MV-4-11 (cell line): ENCODE measurements at places on chromosomes 3 and 15.

GRCh38 chr15:60519218-60519617 lies 40.3 kb upstream of the ICE2 start:
- DNase-seq = no peak

- no peak for DNase-seq
These were observed 26.7 kb upstream of the DRD3 start for GRCh38 chr3:114205541-114205940.

GRCh38 chr15:68749365-68749764 lies 71.3 kb downstream of the ANP32A start:
- no peak for DNase-seq

DNA sequence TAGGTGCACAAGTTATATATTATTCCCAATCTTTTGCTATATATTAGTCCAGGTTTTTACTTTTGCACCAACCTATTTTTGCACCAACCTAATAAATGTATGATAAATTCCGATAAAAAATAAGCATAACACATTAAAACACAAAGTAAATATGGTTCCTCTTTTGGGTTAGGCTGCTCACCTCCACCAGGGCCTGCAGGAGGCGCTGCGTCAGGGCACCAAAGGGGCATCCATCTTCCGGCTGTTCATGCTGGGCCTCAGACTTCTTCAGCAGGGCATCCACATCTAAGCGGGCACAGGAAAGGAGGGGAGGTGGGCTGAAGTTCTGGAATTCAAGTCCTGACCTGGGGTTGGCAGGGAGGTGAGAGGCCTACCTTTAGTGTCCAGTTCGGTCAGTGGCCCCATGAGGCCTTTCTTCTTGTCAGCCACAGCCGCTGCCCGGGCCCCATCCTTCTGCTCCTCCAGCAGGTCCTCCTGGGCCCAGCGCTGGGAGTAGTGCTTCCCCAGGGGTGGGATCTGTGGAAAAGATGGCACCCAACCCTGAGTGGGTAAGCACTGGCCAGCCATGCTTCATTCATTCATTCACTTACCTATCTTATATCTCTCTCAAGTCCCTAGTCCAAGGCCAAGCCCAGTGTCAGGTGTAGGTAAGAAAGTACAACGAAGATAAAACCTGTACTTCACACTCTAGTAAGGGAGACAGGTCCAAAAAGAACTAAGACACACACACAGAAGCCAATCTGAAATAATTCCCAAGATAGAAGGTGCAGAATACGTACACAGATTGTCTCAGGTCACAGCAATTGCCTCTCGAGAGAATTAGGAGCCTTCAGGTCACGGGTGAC lies 5.2 kb downstream of the TADA3 start:
- peak; percentile 8 for DNase-seq

- DNase-seq = peak; percentile 70
These were observed 551 bp downstream of the DNAJC13 start for GRCh38 chr3:132417695-132418411.

GRCh38 chr3:150798122-150798618 lies 35.2 kb upstream of the SIAH2 start:
- no peak for DNase-seq

- DNase-seq = peak; percentile 85
These were observed 692.7 kb upstream of the GRM7 start for GRCh38 chr3:6168256-6168655.

DNA sequence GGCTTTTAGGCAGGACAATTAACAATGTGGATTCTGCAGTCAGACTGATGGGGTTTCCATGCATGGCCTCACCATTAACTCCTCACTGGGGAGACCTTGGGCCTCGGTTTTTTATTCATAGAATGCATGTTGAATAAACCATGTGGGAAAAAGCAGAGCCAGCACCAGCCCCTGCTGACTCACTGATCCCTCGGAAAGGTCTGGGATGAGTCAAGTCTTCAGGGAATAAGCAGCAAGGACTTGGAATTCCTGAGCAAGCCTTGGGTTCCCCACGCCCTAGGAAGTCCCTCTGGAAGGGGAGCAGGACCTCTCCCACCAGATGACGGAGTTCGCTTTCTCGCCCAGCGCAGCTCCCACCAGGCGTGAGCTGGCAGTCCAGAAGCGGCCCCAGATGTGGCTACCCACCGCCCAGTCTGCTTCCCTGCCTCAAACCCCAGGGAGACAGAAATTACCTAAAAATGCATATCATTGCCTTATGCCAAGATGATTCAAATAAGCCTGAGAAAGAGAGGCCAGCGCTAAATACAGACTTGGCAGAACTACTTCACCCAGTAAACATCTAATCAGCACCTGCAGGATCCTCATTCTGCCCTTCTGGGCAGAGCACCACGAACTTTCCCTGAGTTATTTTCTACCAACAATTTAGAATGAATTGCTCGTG lies 45.4 kb downstream of the BTD start:
- DNase-seq = no peak

DNA sequence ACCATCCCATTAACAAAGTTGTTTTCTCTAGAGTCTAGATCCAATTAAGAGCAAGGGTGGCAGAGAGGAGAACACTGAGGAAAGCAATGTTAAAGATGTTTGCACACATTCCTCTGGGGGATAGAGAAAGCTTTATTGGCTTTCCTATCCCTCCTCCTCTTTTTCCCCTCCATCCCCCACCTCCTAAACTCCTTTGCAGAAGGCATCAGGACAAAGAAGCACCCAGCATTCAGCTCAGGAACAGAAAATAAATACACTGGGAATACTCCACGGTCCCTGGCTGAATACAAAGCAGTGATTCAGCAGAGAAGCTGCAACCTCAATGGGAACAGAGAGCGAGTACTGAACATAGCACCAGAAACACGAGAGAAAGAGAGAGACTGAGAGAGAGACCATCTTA lies 21.9 kb downstream of the LSAMP start:
- DNase-seq = no peak

- DNase-seq = no peak
These were observed 120.8 kb downstream of the ARPP21 start for GRCh38 chr3:35760146-35760545.

DNA sequence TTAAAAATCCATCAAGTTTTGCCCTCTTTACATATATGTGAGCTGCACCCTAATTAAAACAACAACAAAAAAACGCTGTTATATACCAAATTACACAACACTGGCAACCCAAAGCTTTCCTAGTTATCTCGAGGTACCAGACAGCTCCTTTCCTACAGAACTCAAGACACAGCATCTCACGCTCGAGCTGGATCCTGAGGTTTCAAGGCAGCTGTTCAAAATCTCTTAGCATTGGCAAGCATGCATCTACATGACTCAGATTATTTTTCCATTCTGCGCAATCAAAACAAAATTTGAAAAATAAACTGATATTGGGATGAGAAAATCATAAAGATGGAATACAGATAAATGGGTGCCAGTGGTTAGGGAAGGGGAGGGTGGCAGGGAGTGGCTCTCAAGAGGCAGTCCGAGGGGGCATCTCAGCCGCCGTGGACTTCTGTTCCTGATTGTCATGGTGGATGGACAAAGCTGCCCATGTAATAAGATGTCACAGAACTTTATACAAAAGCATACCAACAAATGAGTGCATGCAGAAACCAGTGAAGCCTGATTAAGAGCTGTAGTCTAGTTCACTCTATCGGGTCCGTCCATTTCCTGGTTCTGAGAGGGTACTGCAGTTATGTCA lies 91.5 kb downstream of the ADAMTS17 start:
- DNase-seq = no peak

DNA sequence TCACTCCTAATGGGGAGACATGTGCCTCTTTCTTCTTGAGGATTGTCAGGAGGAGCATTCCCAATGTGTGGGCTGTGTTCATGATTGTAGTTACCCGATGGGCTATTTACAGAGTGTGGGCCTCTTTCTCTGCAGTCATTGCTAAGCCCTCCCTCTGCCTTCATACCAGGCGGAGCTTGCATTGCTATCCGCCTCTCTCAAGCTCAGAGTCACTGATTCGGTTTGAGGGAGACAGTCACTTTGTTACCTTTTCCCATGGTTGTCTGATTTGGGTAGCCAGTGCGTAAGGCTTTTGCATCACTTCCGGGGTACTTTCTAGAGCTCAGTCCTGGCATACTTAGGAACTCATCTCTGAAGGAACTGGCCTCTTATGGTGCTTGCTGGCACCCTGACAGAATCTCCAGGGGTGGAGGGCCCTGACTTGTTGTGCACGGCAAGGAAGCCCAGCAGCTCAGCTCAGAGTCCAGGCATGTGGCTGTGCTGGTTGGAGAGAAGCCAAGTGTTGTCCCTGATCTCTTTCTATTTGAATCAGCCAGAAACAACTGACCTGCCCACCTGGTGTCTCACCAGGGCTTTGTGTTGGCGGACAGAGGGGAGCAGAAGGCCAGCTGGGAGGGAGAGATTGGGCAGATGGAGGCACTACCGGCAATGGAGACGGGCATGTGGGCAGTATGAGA lies 79.8 kb downstream of the EPHB1 start:
- DNase-seq = no peak

- DNase-seq = peak; percentile 75
These were observed 144.5 kb upstream of the BCL6 start for GRCh38 chr3:187889601-187890404.

DNA sequence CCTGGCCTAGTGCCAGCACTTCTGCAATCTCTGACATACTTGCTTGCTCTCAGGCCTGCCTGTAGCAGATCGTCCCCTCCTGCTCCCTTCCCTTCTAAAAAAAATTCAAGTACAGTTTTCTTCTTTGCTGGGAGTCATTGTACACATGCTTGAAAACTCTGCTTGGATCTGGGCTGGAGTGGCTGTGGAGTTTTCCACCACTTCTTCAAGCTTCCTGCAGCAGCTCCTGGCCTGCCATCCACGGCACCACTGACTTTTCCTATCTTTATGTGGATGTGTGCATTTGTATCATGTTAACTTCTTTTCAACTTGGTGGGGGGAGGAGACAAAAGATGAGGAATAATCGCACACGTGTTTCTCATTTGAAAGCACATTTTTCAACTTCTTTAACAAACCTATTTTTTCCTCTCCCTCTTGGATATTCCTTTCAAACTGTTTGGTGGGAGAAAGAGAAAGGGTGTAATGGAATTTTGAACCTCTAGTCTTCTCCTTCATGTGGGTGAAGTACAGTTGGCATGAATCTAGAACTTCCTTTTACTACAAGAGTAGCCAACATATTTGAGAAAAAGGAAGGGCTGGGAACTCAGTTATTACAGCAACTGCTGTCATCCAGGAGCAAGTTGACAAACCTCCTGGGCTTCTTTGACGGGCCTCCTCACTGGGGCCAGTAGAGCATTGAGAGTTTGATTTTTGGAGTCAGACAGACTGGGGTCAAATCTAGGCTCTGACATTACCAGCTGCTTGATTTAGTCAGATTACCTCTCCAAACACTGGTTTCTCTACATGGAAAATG lies 61.2 kb upstream of the LRTM1 start:
- peak; percentile 32 for DNase-seq

GRCh38 chr3:16692486-16693344 lies 87.5 kb upstream of the DAZL start:
- no peak for DNase-seq

- no peak for DNase-seq
These were observed 19.9 kb downstream of the TAMM41 start for GRCh38 chr3:11826628-11827265.

GRCh38 chr3:38516669-38517068 lies 20.5 kb downstream of the EXOG start:
- no peak for DNase-seq

GRCh38 chr3:57062101-57062631 lies 1.7 kb downstream of the SPATA12 start:
- DNase-seq = no peak

DNA sequence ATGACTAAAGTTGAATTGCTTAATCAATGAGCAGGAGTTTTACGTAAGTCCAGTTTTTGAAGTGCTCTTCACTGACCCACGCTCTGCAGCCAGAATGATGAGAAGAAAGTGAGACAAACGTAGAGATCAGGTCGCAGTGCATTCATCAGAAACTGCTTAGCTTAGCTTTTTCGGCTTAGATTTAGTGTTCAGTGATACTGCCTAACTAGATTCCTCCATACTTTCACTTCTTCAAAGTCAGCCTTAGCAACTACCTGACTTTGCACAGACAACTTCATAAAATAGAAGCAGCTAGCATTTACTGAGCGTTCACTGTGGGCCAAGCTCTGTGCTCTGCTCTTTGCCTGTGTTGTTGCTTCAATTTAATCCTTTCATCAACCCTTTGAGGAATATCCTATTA lies 116.1 kb downstream of the KCNH8 start:
- DNase-seq = peak; percentile 21

GRCh38 chr15:31396881-31397560 lies 70.4 kb downstream of the KLF13 start:
- DNase-seq = peak; percentile 77

DNA sequence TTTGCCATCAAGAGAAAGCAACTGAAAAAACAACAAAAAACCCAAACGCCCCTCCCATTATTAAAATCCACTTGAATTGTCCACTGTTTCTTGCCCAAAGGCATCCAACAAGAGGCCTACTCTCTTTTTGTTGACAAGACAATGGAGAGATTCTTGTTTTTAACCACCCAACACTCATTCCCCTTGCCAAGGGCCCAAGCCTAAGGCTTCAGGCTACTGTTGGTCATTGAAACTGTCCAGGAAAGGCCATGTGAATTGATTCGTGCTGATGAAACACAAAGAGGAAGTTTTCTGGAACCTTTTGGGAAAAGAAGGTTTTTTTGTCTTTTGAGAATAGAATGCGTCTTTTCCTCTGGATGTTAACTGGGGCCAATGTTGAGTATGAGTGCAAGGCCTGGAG lies 157.4 kb upstream of the PFN2 start:
- no peak for DNase-seq

DNA sequence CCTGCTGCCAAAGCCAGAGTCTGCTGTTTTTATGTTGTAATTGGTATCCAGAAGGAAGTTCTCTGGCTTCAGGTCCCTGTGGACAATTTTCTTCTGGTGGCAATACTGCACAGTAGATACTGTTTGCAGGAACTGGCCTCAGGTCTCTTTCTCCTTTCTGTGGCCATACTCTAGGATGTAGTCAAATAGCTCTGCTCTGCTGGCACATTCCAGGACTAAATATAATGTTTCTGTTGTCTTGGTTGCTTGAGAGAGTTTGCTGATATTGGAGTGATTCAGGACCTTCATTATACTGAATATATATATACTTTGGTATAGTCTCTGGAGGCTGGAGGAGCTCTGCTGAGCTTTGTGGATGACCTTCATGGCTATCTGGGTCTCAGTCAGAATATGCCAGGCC lies 23.1 kb downstream of the RAB7A start:
- no peak for DNase-seq

GRCh38 chr3:141994856-141995255 lies 118.4 kb downstream of the ATP1B3 start:
- peak; percentile 64 for DNase-seq
